ENCODE measurements at places on chromosomes 16 and 17.

DNA sequence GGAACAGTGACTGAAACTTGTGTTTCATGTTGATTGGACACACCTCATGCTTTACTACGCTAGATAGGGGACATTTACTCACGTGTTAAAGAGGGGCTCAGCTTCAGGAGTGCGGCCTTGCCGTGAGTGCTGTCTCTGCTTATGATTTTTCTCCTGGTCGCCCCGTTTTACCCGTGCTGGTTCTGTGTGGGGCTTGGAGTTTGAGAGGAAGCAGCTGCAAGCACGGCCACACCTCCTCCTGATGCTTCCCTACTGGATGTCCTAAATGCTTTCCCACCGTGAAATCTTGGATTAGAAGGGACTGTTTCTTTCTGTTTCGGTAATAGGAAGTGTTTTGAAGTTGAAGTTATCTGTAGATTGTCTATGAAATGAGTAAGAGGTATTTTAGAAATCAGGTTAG is 54.0 kb upstream of the ZNF750 start:
- no peak for DNase-seq

- no peak for DNase-seq
Measured at GRCh38 chr17:34616148-34616547, 36.8 kb downstream of the TMEM132E start.

- DNase-seq: peak; percentile 16
Measured at GRCh38 chr17:76826330-76827068, 41.7 kb upstream of the MGAT5B start.

DNA sequence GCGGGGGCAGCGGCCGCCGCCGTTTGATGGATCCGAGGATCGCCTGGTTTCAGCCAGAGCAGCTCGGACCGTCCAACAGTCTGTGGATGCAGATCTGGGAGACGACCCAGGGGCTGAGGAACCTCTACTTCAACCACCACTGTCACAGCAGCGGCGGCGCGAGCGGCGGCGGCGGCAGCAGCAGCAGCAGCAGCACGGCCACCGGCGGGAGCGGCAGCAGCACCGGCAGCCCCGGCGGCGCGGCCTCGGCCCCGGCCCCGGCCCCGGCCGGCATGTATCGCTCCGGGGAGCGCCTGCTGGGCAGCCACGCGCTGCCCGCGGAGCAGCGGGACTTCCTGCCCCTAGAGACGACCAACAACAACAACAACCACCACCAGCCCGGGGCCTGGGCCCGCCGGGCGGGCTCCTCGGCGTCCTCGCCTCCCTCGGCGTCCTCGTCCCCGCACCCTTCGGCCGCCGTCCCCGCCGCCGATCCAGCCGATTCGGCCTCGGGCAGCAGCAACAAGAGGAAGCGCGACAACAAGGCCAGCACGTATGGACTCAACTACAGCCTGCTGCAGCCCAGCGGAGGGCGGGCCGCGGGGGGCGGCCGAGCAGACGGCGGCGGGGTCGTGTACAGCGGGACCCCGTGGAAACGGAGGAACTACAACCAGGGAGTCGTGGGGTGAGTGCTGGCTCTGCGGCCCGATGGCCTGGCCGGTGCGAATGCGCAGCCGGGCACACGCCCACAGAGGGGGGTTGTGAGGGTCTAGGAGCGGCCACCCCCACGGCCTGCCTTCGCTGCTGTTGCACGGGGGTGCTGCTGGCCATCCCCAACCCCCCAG is 702 bp downstream of the TENT4B start:
- DNase-seq: peak; percentile 50

GRCh38 chr17:30422171-30422570 is 43.4 kb downstream of the CPD start:
- DNase-seq: no peak

DNA sequence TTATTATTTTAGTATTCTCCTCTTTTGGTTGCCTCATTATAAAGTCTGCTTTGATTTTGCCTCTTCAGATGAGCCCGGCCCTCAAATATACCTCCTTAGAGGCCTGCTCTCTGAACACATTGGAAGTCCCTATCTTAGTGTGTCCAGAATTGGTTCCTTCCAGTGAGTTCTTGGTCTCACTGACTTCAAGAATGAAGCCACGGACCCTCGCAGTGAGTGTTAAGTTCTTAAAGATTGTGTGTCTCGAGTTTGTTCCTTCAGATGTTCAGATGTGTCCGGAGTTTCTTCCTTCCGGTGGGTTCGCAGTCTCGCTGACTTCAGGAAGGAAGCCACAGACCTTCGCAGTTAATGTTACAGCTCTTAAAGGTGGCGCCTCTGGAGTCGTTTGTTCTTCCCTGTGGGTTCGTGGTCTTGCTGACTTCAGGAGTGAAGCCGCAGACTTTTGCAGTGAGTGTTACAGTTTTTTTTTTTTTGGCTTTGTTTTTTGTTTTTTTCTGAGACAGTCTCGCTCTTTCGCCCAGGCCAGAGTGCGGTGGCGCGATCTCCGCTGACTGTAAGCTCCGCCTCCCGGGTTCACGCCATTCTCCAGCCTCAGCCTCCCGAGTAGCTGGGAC is 45.8 kb upstream of the NOS2 start:
- DNase-seq: peak; percentile 53

- DNase-seq: no peak
Measured at GRCh38 chr17:77800816-77801215, 157.7 kb upstream of the TNRC6C start.

DNA sequence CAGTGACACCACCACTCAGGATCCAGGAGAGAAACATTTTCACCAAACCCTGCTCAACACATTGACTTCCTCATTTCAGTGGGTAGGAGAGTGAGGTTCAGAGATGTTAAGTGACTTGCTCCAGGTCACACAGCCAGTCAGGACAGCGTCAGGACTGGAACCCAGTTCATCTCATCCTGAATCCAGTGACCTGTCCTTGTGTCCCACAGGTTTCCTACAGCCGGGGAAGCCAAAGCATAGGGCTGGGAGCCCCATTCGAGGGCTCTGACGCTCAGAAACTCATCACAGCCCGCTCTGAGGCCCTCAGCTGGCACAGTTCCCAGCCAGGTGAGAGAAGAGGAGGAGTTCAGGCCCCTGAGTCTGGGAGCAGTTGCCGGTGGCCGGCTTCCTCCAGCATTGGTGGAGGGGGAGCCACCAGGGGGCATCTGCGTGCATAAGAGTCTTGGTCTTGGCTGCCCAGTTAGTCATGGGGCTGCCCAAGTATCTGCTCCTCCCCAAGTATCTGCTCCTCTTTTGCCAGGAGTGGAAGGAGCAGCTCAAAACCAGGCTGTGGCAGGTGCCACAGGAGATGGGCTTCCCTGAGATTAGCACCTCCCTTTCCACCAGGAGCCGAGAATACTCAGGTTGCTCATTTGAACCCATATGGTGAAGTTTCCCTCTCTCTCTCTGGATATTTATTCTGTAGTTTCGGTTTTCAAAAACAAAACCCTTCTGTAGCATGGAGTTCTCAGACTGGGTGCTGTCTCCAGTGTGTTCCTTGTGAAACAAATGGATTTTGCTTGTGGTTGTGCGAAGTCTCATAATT is 56.0 kb downstream of the TNFRSF13B start:
- peak; percentile 59 for DNase-seq

- no peak for DNase-seq
Measured at GRCh38 chr16:4745274-4745569, 10.9 kb downstream of the DNAAF8 start.

DNA sequence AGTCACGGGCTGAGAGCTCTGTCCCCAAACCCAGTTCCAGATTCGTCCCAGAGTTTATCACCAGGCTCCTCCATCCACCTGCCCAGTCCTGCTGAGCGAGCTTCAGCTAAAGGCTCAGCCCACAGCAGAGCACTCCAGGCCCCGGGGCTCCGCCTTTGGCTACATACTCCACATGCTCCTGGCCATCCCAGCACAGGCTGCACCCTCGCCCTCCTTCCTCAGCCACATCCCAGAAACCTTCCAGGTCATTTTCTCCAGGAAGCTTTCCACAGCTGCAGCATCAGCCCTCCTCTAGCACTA is 4.7 kb upstream of the CD2BP2 start:
- no peak for DNase-seq

GRCh38 chr17:69908626-69909368 is 166.2 kb upstream of the KCNJ16 start:
- DNase-seq: no peak

GRCh38 chr16:46690281-46691178 is 1.1 kb downstream of the ORC6 start:
- no peak for DNase-seq

GRCh38 chr16:25877103-25877502 is 185.3 kb downstream of the HS3ST4 start:
- no peak for DNase-seq

- peak; percentile 56 for DNase-seq
Measured at GRCh38 chr17:14301279-14302090, 604 bp downstream of the HS3ST3B1 start.

DNA sequence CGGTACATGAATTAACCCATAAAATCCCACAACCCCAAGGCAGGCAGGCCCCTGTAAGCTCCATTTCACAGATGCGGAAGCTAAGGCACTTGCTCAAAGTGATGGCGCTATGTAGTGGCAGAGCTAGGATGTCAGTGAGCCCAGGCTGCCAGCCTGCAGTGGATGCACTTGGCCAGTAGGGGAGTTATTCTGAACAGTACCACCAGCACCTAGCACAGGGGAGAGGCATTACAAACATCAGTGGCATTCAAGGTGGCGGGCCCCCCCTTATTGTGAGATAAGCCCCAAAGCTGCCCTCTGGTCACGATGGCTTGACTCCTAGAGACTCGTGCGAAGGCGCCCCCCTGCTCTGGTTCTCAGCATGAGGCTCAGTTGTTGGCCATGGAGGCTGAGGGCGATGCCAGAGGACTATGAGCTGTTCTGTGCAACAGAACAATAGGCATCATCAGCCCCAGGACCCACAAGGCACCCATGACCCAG is 33.8 kb downstream of the GTF3C1 start:
- DNase-seq: peak; percentile 14

GRCh38 chr16:14111713-14112538 is 40.8 kb downstream of the MRTFB start:
- peak; percentile 12 for DNase-seq

GRCh38 chr17:27514595-27515413 is 58.6 kb downstream of the KSR1 start:
- no peak for DNase-seq

DNA sequence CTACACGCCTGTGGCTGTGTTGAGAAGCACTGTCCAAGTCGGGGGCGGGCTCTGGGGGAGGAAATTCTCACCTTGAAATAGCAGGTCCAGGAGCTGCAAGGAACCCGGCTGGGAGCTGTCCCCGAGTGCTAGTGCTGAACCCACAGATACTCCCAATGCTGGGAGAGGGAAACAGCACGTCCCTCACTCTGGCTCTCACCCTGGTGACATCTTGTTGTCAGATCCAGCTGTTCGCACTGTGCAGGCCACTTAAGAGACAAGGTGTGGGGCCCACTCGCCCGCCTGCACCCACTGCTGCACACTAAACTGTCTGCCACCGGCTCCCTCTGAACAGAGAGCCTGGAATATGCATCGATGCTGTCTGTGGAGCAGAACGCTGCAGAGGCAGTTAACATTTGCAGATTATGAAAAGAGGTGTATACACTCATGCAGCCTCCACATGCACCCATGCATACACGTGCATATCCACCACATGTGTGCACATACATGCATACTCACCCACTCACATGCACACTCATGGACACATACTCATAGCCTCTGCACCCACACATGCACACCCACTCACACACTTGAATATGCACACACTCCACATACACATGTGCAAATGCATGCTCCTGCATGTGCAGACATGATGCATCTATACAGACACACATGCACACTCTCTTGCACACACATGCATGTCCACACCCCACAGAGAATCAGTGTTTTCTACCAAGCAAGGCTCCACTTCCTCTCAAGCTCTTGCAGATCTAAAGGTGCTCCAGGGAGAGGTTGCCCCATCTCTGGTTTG is 42.0 kb downstream of the MGAT5B start:
- peak; percentile 32 for DNase-seq

DNA sequence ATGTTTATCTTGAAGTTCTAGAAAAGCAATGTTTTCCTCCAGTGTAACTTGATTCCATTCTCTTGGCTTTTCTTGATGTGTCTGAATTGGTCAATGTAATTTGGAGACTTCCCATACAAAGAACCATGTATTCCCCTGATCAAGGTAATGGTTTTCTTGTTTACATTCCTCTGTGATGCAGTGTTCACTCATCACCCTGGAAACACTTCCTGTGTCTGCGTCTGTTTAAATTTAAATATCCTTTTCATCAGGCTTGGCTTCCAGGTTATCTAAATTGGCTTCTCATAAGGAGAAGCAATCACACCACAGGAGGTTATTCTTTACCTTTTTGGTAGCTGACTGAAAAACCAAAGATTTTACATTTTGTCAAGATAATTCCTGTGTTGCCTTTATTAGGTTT is 237.3 kb upstream of the WSCD1 start:
- no peak for DNase-seq

GRCh38 chr16:17858061-17858460 is 387.3 kb upstream of the XYLT1 start:
- no peak for DNase-seq

DNA sequence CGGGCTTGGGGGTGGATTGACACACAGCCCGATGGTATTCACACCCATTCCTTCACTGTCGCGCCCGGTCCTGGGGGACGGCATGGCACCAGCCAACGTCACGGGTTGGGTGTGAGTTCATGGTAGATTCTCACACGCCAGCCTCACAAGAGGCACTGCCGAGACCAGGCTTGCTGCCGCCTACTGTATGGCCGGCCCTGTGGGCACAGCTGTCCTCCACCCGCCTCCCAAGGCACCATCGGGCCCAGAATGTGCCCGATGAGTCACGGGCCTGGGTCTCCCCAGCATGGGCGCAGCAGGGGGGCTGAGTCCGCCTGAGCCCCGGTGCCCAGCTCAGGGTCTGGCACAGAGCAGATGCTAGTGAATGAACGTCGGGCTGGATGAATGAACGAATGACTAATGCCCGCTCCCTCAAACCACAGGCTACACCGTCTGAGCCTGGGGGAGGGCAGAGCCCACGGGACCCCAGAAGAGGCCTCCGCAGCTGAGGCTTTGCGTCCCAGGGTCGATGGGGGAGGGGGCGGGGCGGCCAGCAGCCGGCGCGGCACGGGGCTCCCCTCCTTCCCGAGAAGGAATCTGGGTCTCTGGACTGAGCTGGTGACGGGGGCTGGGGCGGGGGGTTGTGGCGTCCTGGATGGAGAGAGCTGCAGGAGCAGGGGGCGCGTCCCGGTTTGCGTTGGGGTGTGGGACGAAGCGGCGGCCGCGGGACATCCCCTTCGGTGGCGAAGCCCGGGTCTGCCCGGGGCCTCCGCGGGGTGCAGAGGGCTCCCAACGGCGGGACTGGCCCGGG is 829 bp downstream of the PITPNM3 start:
- DNase-seq: no peak

DNA sequence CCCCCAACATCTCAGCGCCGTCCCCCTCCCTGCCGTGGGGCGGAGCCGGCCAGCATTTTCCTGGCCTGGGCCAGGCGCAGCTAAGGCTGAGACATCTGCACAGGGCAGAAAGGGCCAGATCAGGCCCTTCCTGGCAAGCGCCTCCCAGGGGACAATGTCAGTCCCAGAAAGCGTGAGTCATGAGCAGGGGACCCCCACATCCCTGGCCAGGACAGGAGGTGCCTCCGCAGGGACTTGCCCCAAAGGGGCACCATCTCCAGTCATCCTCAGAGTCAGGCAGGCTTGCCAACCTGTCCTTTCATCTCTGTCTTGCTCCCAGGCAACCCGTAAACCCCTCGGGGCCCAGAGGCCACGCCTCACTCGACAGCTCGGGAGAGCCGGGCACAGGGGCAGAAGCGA is 43.2 kb downstream of the SOCS1 start:
- no peak for DNase-seq

GRCh38 chr16:58375386-58375785 is 16.9 kb upstream of the GINS3 start:
- no peak for DNase-seq

- no peak for DNase-seq
Measured at GRCh38 chr16:88922114-88922825, 54.7 kb downstream of the CBFA2T3 start.
